T-helper 22 cell (primary cell): ENCODE measurements at places on chromosomes 2 and 18.

DNA sequence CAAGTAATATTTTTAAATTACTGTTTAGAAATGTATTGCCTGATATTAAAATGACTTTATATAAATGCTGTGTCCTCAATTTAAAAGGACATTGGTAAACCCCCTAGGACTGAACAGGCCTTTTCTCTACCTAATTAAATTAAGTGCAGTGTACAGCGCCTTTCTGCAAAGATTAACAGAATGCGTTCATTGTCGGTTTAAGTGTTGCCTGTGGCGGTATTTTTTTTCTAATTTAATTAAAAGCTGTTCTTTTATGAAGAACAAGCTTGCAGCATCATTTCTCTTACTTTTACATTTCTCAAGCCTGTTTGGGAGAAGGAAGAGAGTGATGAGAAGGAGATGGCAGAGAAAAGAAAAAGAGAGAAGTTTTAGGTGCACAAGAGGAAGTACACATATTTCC is 344.9 kb downstream of the CPS1 start:
- no peak for DNase-seq

DNA sequence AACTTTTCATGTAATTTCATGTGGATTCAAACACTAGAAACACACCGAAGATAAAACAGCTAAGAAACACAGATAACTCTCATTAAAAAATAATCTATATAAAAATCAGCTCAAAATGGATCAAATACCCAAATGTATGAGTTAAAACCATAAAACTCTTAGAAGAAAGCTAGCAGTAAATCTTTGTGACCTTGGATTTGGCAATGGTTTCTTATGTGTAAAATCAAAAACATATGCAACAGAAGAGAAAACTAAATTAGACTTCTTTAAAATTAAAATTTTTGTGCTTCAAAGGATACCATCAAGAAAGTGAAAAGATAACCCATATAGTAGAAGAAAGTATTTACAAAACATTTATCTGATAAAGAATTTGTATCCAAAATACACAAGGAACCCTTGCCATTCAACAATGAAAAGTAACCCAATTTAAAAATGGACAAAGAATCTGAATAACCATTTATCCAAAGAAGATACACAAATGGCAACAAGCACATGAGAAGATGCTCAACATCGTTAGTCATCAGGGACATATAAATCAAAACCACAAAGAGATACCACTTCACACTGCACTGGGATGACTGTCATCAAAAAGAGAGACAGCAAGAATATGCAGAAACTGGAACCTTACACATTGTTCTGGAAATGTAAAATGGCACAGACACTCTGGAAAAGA is 27.5 kb downstream of the GAREM1 start:
- DNase-seq: no peak

DNA sequence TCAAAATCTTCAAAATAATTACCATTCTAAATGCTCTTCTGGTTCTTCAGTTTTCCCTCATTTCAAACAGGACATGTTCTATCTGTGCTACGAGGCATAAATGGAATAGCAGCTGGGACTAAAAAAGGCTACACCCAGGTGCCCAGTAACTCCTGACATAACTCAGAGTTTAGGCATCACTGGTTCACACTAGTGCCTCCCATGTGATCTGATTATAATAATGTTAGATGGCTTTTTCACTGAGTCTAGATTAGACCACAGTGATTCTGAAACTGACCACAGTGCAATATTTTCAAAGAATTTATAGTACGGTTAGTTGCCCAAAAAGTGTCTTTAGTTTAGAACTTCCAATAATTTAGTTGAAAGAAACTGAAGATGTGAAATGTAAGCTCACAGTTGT is 123.3 kb downstream of the CCBE1 start:
- DNase-seq: no peak

DNA sequence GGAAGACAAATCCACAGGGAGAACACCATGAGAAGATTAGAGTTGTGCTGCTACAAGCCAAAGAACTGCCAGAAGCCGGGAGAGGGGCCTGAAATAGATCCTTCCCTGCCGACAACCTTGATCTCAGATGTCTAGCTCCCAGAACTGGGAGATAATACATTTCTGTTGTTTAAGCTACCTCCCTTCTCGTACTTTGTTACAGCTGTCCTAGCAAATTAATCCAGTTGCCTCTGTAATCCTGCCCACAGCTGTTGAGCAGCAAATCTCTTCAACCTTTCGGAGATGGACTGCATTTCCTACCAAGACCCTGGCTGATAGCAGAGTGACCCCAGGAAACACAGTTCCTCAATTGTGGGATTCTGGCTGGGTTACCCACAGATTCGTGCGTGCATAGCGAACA is 2.6 kb upstream of the TBC1D8 start:
- DNase-seq: no peak

DNA sequence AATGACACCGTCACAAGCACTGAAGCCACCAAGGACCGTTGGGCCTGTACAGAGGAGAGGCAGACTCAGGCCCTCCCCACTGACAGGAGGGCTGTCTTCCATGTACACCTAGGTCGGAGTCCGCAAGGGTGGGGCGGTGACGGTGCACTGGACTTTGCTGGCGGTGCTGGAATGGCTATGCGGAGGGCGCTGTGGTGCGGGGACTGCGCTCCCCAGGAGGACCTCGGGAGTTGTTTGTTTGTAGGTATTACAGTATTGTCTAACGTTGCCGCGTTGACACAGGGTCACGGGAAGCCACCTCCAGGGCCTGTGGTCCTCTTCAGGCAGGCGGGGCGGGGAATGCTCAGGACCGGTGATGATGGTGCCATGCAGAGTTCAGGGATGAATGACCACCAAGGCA is 126.2 kb downstream of the TPO start:
- no peak for DNase-seq

DNA sequence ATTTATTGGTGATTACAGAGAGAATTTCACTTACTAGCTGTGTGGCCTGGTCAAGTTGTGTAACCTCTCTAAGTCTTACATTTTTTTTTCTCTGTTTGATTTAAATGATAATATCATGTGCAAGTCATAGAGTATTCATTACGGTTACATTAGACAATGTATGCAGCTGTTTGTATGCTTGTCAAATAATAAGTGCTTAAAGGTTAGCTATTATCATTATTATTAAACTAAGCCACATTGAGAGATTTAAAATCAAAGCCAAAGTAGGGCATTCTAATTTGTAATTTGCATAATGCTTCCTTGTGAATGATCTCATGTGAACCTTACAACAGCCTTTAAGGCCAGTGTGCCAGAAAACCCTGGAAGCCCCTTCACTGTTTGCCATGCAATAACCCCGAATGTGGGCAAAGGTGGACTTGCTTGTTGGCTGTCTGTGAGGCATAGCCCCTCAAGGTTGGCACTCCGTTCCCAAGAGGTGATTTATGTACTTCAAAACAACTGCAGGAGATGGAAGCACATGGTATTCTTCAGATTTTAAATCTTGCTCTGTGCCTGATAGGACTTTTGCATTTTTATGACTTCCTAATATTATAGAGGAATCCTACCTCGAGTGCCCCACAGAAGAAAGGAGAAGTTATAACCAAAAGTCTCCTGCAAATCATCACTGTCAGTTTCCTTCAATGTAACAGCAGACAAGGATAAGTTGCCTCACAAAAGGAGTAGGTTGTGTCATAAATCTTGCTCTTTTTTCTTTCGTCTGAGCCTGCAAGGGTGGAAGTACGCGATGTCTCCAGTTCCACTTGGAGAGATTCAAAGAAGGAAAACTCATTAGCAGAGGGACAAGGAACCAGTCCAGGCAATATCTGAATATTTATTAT is 272.0 kb downstream of the TGIF1 start:
- DNase-seq: no peak

DNA sequence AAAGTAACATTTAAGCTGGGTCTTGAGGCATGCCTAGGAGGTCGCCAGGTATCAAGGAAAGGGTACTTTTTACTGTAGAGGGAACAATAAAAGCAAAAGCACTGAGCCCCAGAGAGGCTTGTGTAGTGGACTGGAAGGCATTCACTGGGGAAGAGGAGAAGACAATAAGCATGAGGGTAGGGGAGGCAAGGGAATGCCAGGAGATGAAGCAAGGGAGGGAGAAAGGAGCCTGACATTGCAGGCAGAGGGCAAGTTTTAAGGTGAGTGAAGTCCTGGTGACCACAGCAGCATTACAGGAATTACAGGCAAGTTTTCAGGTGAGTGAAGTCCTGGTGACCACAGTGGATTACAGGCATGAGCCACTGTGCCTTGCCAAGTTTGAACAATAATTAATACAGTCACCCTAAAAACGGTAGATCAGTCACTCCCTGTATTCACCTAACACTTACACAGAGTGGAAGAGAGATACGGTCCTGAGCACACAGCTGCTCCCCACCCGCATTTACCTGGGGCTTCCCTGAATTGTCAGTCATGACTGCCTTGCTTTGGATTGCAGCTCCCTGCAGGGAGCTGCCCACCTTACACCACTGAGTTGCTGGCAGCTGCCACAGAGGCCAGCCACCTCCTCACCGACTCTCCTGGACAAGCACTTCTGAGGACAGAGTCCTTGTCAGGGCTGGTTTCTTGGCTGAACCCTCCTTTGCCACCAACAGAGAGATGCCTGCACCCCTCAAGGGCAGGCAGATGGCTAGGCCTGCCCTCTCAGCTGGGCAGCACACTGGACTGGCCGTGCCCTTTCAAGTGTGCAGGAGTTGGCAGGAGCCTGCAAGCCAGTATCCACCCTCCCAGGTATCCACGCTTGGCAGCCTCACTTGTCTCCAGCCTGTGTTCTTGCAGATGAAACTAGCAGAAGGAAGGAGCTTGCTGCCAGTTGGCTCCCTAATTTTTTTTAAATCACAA is 153.2 kb upstream of the MSH6 start:
- no peak for DNase-seq

- DNase-seq: no peak
Measured at GRCh38 chr2:82827426-82827825, 1631.7 kb downstream of the SUCLG1 start.

- DNase-seq: no peak
Measured at GRCh38 chr2:143697744-143698143, 568.5 kb downstream of the ARHGAP15 start.

DNA sequence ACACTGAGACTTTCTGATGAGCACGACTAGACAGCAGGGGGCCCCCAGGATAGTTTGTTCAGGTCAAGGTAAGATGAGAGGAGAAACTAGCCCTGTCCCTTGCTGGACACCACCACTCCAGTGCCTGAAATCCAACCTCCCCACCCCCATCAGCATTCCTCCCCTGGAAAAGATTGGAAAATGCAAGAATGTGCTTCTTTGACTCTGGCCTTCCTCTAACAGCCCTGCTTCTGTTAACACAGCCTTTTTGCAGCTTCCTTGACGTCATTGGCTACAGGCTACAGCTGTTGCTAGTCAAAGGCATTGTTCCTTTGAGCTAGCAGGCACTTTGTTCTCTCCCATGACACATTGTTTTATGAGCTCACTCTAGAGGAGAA is 20.1 kb upstream of the LTBP1 start:
- no peak for DNase-seq

DNA sequence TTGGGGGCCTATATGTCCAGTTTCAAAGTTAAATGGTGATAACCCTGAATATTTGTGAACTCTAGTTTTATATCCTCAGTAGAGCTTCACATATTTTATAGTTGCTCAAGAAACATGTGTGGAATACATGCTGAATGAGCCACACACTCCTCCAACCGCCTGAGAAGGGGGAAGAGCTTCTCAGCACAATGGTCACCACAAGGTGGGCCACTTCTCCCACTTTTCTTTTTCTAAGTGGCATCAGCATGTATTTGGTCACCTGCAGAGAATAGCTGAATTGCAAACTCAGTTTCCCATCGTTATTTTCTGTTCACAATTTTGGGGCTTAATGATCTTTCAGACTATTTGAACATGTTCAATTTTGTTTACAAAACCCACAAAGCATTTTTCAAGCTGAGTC is 340.5 kb downstream of the PARD3B start:
- DNase-seq: no peak

DNA sequence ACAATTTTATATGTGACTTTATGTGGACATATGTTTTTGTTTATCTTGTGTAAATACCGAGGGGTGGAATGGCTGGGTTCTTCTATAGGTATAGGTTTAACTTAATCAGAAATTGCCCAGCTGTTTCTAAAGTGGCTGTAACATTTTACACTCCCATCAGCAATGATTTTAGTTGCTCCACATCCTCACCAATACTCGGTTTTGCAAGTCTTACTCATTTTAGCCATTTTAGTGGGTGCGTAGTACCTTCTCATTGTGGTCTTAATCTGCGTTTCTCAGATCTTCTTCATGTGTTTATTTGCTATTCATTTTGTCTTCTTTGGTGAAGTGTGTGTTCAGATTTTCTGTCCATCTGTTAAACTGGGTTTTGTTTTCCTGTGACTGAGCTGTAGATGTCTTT is 95.4 kb upstream of the BCL2L11 start:
- DNase-seq: no peak

DNA sequence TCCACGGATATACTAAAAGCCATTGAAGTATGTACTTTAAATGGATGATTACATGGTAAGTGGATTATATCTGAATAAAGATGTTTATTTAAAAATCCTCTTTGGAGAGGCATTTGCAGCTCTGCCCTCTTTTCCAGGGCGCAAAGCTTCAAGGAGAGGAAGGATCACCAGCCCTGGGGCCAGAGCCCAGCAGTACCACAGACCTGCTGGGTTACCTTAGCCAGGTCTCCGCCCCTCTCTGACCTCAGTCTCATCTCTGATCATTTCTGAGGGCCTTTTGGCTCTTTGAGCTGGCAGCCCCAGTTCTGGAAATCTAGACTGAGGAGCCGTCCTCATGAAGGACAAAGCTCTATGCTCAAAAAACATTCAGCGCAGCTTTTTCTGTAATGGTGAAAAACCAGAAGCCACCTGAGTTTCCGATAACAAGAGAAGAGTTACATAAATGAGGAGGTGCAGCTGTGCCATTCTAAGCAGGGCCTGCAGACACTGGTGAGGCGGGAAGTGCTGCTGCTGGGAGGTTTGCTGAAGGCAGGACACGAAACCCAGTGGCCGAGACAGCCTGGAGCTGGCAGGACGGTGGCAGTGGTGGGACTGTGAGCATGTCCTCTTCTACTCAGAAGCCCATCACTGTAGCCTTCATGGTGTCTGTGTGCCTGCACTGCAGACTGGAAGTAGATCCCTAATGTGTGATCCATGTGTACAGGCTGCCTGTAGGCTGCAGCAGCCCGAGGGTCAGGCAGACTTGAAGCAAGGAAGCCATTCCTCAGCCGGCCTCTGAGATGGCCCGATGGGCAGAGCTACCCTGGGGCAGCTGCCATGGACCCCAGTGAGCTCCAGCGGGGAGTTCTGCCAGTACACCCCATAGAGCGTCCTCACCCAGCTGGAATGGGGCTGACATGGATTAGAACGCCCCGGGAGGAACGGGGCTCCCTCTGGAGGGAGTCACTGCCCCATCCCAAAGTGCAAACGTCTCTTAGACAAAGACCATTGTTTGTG is 27.7 kb downstream of the ADRA2B start:
- no peak for DNase-seq
